CD4-positive, alpha-beta T cell treated with Interleukin-17A for 4 hours (primary cell): ENCODE measurements at places on chromosomes 13 and 19.

DNA sequence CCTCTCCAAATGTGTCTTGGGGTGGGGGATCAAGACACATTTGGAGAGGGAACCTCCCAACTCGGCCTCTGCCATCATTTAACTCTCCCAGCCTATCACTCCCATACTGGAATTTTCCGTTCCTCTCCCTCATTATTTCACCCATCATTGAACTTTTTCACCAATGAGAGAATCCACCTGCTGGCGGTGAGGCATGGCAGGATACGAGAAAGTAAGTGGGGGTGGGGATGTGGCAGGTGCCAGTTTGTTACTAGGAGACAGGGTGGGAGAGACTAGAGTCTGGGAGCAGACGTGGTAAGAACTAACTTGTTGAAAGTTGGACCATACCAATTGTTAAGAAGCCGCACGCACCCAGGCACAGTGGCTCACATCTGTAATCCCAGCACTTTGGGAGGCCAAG is 6.9 kb downstream of the GIPR start:
- no peak for DNase-seq

DNA sequence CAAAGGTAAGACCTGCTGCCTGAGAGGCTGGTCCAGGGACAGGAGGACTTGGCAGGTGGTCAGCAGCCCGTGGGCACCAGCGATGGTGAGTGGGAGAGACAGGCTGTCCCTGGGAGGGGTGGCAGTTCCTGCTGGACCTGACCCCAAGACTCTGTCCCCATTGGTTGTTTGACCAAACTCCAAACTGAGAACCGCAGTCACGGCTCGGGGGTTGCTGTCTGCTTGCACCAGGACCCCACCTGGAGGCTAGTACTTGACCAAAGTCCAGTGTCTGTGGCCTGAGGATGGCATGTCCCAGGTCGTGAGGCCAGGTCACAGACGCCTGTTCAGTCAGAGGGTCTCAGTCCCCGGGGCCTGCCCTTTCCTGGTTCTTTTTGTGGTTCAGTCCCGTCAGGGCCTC is 9.9 kb upstream of the ZNF14 start:
- no peak for DNase-seq

DNA sequence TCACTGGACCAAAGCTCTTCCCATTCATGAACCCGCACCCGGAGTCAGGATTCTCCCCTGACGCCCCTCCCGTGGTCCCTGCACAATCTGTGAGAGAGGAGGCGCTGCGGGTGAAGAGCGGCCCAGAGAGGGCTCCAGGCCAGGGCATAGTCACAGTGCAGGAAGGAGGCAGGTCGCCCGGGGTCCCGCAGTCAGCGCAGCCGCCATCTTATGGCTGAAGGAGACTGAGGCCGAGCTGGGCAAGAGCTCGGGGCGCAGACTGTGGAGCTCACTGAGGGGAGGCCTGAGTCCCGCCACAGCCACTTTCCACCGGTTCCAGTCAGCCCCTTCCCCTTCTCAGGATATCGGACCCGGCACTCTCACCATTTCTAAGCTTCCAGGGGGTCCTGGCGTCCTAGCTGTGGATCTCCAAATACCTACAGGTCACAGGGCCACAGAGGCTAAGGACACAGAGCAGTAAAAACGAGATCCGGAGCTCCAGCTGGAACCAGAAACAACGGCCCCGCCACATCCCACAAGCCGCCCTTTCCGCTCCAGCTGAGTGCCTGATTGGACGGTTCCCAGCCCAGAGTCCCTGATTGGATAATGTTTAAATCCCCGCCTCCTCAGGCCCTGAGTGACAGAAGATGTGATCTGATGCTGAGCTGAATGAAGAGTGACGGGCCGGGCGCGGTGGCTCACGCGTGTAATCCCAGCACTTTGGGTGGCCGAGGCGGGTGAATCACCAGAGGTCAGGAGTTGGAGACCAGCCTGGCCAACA is at the start of gene ZNF99:
TSS of gene ZNF99 (minus strand) at position 501 of the 760 bp plus-strand sequence. CDS start at position 366, 135 bp downstream.
- DNase-seq: no peak

DNA sequence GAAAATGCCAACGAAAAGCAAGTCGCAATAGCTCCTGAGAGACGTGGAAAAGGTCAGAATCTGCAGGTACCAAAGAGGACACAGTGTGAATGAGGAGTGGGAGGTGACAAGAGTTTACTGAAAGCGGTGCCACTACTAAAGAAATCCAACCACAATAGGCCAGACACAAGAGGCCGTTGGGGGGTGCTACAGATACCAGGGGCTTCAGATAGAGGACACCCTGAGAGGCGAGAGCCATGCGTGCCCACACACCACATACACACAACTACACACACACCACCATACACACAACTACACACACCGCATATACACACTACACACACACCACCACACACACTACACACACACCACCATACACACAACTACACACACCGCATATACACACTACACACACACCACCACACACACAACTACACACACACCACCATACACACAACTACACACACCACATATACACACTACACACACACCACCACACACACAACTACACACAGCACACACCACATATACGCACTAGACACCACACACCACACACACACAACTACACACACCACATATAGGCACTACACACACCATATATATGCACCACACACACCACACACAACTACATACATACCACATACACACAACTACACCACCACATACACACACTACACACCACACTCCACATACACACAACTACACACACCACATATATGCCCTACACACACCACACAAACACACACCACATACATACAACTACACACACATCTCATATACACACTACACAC is 28.5 kb downstream of the CRYL1 start:
- no peak for DNase-seq

- no peak for DNase-seq
Observed at GRCh38 chr13:25981060-25981459, 70.8 kb downstream of the SHISA2 start.

DNA sequence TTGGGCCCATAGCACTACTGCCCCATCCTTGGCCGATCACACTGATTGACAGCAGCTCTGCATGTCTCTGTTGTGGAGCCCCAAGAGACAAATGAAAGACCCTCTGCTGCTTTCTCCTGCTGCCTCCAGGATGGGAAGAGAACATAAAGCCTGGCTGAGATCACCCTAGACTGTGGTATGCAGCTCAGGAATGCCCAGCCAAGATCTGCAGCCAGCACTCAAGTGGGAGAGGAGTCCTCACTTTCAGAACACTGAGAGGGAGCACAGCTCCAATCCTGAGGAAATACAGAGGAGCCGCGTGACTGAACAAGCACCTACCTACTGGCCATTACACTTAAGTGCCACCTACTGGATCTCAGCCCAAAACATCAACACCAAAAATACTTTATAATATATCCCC is 203.0 kb downstream of the POSTN start:
- no peak for DNase-seq

- DNase-seq: no peak
Observed at GRCh38 chr19:37867831-37868230, 38.6 kb downstream of the WDR87 start.

DNA sequence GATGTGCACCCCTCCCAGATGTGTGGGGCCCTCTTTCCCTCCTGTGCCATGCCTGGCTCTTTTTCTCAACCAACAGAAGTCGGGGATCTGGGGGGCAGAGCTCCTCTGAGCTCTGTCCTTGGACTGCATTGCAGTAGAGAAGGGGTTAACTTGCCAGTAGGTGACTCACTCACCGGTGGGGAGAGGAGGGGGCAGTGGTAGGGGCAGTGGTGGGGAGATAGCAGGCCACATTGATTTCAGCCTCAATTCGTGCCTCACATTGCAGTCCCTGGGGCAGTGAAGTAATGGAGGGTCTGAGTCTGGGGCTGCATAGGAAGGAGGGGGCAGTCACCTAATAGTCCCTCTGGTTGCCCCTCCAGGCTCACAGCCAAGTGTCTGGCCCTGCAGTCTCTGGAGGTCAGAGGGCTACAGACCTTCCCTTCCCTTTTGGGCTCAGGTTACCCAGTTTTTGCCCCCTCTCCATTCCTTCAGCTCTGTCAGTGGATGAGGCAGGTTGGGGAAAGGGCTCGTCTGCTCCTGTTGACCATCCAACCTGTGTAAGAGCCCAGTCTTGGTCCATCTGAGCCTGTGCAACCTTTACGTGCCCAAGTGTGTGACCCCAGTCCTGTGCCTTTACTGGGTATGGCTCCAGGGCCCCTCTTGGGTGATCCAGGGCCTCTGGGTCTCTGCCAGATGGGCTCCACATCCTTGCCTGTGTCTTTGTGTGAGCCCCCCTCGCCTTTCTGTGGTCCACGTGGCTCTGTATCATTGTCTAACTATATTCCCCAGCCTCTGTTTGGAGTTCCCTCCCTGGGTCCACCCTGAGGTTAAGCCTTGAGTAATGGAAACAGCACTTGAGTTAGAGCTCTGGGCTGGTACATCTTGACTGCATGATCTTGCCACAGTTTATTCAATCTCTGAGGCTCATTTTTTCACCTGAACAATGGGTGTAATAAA is 13.0 kb downstream of the CIC start:
- DNase-seq: peak; percentile 30

GRCh38 chr19:33558151-33558550 is 36.6 kb upstream of the PEPD start:
- no peak for DNase-seq

- DNase-seq: peak; percentile 46
Observed at GRCh38 chr19:3783660-3784584, 2.3 kb downstream of the MATK start.

GRCh38 chr13:73142071-73142470 is 83.3 kb downstream of the KLF5 start:
- no peak for DNase-seq

DNA sequence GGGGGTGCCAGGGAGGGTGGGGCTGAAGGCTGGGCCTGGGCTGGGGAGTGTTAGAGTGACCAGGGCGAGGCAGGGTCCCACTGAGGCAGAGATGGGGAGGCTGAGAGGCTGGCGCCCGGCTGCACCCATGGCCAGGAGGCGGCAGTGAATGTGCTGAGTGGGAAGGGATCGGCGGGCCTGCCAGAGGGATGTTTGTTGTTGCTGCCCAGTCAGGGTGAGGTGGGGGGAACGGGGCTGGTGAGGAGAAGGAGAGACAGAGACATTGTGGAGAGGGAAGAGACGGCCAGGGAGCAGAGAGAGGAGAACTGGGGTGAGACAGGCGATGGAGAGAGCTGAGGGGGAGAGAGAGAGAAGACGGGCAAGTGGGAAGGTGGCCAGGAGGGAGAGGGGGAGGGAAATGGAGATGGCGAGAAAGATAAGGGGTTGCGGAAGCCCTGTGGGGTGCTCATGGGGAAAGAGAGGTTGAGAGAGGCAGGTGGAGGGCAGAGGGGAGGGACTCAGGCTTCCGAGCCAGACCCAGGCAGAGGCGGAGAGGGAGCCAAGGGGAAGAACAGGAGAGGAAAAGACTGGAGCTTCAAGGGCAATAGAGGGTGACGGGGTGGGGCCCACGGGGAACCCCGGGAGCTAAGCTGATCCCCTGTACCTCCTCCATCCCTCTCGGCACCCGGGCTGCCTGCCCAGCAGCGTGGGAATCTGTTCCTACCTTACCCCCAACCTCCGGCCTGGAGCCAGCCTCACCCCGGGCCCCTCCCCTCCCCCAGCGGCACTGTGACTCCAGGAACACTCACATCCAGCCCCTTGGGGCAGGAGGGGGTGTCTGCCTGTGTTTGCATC is 690 bp upstream of the B3GNT8 start:
- peak; percentile 52 for DNase-seq

GRCh38 chr19:7718668-7719067 is 13.2 kb downstream of the CLEC4G start:
- DNase-seq: peak; percentile 40

DNA sequence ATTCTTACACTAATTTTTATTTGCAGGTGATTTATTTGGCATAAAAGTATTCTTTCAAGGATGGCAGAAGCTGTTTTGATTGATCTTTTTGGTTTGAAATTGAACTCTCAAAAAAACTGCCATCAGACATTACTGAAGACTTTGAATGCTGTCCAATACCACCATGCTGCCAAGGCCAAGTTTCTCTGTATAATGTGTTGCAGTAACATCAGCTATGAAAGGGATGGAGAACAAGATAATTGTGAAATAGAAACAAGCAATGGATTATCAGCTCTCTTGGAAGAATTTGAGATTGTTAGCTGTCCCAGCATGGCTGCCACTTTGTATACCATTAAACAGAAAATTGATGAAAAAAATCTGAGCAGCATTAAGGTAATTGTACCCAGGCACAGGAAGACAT is 1.2 kb downstream of the LACC1 start:
- no peak for DNase-seq

DNA sequence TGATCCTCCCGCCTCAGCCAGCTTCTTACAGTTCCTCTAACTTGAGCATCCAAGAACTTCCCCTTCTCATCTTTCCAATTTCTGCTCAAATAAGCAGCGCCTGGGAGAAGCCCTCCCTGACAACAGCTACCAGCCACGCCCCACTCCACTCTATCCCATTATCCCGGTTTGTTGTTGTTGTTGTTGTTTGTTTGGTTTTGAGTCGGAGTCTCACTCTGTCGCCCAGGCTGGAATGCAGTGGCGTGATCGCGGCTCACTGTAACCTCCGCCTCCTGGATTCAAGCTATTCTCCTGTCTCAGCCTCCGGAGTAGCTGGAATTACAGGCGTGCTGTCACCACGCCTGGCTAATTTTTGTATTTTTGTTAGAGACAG is 822 bp upstream of the PTPRS start:
- DNase-seq: no peak

DNA sequence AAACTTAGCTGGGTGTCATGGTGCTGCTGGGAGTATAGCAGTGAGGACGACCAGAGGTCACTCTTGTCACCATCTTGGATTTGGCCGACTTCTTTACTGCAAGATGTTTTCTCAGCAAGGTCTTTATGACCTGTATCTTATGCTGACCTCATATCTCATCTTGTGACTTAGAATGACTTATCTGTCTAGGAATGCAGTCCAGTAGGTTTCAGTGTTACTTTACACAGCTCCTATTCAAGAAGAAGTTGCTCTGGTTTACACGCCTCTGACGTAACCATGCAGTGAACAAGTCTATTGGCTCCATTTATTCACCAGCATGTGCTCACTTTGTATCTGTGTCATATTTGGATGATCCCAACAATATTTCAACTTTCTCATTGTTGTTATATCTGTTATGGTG is 26.7 kb downstream of the ZNF850 start:
- DNase-seq: no peak

GRCh38 chr19:38559428-38560401 is 58.0 kb downstream of the MAP4K1 start:
- peak; percentile 52 for DNase-seq

DNA sequence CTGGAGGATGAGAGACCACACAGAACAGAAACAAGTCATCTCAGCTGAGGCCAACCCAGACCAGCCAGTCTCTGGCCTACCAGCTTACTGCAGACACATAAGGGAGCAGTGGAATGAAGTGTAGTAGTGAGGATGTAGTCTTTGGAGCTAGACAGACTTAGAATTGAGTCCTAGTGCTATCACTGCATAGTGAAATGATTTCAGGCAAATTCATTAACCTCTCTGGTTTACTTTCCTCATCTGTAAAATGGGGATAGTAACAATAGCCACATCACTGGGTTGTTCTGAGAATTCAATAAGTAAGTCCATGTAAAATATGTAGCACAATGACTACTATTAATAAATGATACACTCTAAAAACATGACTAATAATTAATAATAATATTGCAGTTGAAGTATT is 383.8 kb downstream of the DLEU7 start:
- DNase-seq: no peak

DNA sequence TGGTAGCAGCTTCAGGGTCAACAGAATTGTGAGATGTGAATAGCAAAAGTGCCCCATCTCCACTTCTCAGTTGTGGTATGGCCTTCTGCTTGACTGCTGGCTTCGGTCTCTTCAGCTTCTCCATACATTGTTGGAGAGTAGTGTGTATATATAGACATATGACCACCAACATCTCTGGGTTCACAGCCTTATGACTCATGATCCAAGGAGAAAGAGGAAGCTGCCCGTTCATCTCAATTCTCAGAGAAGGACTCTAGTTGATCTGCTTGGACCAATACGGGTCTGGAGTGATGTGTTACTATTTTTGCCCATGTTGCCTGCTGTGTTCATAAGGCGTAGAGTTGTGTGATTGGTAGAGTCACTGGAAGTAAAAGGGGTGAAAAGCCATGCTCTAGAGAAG is 3.6 kb upstream of the COMMD6 start:
- DNase-seq: no peak
